ENCODE measurements at places on chromosomes 5 and 9.

GRCh38 chr9:33489066-33489465, 15.3 kb upstream of the NOL6 start:
- no peak for DNase-seq

GRCh38 chr5:40630126-40630525, 49.6 kb upstream of the PTGER4 start:
- DNase-seq, result no peak

- DNase-seq, result no peak
These were observed 10.3 kb downstream of the ACTL7B start for GRCh38 chr9:108845507-108845906.

- no peak for DNase-seq
These were observed 206.6 kb downstream of the DENND1A start for GRCh38 chr9:123723135-123723875.

GRCh38 chr9:89078860-89079259, 87.6 kb downstream of the S1PR3 start:
- DNase-seq, result no peak

DNA sequence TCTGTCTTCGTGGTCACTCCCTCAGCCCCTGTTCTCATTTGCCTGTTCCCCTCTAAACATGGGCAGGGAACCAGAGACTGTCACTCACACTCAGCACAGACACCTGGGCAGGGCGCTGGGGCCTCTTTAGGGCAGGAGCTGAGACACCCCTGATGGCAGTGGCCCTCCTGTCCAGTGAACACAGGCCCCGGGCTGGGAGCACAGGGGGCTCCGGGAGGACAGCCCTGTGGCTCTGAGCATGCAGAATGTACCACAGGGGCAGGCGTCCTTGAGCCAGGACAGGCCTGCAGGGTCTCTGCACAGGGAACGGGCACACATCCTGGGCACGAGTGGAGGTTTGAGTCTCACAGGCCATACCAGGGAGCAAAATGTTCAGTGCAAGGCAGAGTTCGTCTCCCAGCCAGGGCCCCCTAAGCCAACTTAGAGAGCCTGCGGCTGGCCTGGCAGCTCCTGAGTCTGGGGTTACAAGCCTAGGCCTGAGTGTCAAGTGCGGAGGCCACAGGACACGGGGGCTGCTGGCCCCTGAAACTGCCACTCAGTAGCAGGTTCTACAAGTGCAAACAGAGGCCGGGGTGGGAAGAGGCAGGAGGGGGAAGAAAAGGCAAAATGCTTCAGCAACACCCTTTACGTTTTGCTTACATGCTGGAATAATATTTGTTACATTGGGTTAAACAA, 55.9 kb upstream of the NKD2 start:
- DNase-seq, result no peak

GRCh38 chr5:122478741-122479442, 166.9 kb downstream of the SNCAIP start:
- DNase-seq, result no peak

DNA sequence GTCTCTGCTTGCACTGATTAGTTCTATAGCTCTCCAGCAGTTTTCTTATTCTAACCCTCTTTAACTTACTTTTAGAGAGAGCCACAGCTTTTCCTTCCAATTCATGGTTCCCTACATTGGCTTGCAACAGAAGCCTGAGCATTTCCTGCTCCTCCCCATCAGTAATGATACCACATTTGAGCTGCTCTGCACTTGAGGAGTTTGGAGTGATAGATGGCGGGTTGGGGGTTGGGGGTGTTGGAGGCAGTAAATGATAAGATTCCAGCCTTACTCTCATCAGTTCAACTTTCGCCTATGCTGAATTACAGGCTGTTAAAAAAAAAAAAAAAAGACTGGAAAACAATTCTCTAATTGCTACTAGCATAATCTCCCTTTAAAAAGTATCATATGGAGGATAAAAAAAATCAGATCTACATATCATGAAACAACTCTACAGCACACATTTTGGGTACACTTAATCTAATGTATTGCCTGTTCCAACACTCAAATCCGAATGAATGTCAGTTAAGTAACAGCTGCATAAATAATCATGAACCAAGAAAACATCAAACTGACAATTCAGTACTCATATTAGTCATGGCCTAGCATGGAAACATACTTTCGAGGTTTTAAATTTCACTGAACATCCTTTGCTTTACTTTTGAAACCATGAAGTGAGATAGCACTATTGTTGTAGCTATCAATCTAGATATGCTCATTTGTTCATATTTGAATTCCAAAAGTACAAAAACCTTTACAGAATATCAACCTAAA, 224.7 kb downstream of the NFIB start:
- DNase-seq, result no peak

GRCh38 chr9:125233678-125234077, 7.5 kb downstream of the HSPA5 start:
- peak; percentile 21 for DNase-seq

DNA sequence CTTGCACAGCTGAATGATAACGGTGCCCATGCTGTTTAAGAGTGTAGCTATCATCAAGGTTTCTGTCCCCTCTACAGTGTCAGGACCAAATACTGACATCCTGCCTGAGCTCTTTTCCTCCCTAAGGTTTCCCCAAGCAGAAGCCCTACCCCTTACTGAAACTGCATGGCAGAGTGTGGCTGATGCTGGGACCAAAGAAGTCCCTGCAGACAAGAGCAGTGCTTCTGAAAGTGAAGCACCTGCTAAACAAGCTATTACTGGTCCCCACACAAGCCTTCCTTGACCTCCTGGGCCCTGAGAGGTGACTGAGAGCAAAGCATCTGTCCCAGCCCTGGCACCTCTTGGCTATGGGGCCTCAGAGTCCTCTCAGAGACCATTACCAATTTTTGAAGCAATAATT, 56.1 kb downstream of the CFAP90 start:
- DNase-seq, result no peak

DNA sequence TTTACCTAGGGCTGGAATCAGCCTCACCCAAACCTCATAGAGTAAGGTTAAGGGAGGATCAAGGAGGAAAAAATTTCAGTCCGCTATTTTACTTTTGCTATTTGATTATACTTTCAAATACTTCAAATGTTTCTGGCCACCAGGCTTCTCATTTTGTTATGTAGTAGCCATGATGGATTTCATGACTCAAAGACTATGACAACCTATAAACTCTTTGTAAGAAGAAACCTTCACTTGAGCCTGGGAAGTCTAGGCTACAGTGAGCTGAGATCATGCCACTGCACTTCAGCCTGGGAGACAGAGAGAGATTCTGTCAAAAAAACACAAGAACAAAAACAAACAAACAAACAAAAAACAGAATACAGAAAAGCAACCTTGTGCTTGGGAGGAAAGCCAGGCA, 293.6 kb upstream of the TNC start:
- no peak for DNase-seq

GRCh38 chr9:86512929-86513328, 158.7 kb upstream of the TUT7 start:
- DNase-seq, result no peak

Data from K562 (cell line).